ENCODE measurements at places on chromosomes 11 and 22.
A peak's percentile ranks its signal among the peaks of the same experiment; 100 is the strongest.

GRCh38 chr11:48031602-48032001 lies 51.2 kb downstream of the PTPRJ start:
- DNase-seq: no peak

DNA sequence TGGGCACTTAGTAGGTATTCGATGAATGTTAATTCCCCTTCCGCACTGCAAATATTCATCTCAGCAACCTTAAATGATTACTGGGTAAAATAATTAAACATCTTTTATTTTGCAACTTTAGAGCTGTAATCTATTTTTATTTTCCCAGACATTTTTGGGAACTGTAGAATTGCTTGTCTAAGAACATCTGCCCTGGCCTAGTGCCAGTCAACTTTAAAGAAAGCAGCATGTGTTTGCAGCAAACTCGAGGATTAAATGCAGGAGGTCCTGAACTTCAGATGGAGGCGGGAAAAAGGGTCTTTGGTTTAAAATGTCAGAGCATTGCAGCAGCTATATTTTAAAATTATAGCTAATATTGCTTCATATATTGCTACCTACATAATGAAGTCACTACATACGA lies 190.0 kb downstream of the PGR start:
- DNase-seq: no peak

DNA sequence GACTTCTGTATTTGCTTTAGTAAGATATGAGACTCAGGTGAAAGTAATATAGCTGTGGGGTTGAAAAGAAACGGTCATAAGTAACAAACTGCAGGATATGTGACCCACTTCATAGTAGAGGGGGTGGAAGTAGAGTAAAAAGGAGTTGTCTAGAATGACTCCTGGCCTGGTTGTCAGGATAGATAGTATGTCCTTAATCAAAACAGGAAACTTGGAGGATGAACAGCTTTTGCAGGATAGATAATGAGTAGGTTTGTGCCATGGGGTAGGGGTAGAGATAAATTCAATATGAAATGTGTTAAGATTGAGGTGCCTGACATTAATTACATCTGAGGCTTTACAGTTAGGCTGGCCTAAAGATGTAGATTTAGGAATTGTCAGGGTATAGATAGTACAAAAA lies 47.0 kb upstream of the B3GNT6 start:
- DNase-seq: no peak

- no peak for DNase-seq
Measured at GRCh38 chr11:933142-933851, 7.6 kb downstream of the AP2A2 start.

DNA sequence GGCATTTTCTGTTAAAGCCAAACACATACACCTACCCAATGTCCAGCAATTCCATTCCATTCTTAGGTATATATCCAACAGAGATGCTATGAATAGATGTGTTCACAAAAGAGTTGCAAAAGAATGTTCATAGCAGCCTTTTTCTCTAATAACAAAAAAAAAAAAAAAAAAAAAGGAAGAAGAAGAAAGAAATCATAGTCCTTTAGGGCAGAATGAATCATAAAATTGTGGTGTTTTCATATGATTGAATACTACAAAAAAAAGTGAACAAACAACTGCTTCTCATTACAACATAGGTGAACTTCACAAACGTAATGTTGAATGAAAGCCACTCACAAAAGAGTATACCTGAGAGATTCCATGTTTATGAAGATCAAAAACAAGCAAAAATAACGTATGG lies 66.8 kb upstream of the GRK3 start:
- DNase-seq: no peak

GRCh38 chr11:113204280-113204679 lies 110.1 kb upstream of the TTC12 start:
- no peak for DNase-seq

GRCh38 chr11:114346709-114347141 lies 50.5 kb downstream of the NNMT start:
- no peak for DNase-seq

DNA sequence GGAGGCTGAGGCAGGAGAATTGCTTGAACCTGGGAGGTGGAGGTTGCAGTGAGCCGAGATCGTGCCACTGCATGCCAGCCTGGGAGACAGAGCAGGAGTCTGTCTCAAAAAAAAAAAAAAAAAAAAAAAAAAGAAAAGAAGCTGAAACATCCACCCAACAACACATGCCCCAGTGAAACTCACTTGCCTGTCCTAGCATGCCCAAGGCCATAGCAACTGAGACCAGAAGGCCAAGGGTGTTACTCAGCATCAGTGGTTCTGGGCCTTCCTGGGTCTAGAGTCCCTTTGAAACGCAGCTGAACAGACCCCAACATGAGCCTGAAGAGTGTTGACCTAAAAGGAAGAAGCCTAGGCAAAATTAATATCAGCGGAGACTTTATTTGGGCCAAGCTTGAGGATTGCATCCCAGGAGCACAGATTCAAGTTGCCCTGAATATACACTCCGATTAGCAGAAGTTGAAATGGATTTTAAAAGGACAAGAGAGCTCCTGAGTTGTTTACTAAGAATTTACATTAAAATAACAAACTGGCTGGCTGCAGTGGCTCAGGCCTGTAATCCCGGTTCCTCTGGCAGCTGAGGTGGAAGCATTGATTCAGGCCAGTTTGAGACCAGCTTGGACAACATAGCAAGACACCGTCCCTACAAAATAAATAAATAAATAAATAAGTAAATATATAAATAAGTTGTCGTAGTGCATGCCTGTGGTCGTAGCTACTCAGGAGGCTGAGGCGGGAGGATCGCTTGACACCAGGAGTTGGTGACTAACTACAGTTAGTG lies 7.0 kb downstream of the PRDX5 start:
- no peak for DNase-seq

GRCh38 chr11:27582621-27583020 lies 76.1 kb upstream of the LIN7C start:
- no peak for DNase-seq

- no peak for DNase-seq
Measured at GRCh38 chr11:33691066-33691864, 9.4 kb downstream of the C11orf91 start.

DNA sequence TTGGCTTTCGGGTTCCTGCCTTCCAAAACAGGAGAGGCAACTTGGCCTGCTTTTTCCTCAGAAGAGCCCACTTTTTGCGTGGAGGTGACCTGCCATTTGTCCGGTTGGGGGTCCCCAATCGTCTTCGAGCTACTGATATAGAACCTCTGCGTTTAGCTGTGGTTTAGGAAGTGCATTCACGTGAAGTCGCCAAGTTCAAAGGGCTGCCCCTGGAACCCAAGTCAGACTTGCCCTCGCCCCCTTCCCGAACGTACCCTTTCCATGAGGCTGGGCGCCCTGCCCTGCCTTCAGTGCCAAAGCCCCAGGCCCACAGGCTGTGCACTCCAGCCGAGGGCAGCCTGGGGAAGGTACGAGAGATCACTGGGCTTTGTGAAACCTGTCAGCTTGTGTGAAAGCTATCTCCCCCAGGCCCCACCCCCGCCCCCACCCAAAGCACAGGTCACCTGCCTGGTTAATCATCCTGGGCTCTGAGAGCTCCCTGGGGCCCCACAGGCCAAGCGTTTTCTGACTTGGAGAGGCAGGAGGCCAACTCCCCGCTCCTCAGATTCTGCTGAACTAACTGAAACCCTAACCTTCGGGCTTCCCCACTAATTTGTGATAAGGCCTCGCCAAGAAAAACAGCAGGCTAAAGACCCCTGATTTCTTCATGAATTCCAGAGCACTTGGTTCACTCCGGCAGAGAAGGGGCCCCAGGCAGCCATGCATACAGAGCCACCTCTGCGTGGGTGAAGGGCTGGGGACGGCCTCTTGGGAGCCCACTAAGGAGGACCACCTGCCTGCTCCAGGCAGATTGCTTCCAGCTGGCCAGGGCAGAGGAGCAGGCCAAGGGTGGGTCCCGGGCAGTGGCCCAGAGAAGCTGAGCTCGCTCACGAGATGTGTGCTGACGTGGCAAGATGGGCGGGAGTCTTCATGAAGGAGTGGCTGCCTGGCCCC lies 25.8 kb upstream of the KCNQ1OT1 start:
- DNase-seq: peak; percentile 74

- DNase-seq: peak; percentile 61
Measured at GRCh38 chr11:133787379-133788141, 57.8 kb downstream of the SPATA19 start.

GRCh38 chr11:5339771-5340322 lies 3.5 kb downstream of the OR51B5 start:
- DNase-seq: no peak

DNA sequence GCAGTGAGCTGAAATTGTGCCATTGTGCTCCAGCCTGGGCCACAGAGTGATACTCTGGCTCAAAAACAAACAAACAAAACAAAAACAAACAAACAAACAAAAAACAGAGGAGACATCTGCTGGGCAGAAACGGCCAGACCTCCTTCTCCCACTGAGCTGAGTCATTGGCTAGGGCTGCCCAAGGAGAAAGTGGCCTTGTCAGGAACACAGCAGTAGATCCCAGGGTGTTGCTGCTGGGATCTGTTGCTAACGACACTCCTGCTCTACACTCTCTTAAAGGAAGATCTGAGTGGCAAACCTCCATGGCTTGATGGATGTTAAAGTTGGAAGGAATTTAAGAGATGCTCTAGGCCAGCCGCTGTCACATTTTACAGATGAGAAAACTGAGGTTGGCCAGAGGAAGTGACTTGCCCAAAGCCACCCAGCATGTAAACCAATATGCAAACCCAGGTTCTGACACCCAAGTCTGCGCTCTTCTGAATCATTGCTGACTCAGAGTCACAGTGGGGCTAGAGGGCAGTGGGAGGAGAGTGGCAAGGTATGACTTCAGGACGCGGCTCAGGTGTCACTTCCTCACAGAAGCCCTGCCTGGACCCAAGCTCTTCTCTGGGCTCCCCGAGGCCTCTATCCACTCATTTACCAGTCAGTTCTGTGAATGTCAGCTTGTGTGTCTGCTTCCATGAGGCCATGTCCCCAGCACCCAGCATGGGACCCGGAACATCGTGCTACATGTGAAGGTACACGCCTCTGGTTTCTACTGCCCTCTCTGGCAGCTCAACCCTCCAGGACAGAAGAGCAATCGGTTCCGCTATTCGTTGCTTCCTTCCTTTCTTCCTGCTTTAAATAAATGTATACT lies 11.3 kb upstream of the GDPD5 start:
- no peak for DNase-seq

GRCh38 chr22:41561335-41561734 lies 525 bp downstream of the CSDC2 start:
- no peak for DNase-seq

GRCh38 chr11:106202935-106203620 lies 125.6 kb downstream of the AASDHPPT start:
- DNase-seq: no peak

DNA sequence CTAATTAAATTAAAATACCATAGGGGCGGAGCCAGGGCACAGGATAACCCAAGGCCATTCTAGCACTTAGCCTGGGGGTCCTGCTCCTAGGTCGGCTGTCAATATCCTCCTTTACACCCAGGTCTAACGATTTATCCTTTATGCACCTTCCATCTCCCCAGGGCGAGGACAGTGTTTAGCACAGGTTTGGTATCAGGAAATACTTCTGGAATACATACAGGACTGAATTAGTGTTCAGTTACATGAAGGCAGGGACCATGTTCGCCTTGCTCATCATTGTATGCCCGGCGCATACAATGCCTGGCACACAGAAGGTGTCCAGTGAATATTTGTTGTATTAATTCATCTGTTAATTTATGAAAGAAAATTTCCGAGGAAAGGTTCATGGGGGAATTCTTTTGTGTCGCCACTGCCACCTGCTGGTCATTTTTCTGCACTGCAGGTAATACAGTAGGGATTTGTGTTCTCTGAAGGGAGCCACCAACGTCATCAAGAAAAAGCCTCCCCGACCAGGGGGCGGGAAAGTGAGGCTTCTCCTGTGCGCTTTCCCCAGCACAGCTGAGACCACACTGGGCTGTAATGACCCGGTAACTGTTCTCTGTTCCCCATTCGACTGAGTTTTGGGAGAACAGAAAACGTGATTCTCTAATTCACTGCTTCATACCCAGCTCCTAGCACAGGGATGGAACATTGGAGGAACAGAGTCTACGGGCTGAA lies 68.7 kb upstream of the ASPHD2 start:
- DNase-seq: peak; percentile 34

DNA sequence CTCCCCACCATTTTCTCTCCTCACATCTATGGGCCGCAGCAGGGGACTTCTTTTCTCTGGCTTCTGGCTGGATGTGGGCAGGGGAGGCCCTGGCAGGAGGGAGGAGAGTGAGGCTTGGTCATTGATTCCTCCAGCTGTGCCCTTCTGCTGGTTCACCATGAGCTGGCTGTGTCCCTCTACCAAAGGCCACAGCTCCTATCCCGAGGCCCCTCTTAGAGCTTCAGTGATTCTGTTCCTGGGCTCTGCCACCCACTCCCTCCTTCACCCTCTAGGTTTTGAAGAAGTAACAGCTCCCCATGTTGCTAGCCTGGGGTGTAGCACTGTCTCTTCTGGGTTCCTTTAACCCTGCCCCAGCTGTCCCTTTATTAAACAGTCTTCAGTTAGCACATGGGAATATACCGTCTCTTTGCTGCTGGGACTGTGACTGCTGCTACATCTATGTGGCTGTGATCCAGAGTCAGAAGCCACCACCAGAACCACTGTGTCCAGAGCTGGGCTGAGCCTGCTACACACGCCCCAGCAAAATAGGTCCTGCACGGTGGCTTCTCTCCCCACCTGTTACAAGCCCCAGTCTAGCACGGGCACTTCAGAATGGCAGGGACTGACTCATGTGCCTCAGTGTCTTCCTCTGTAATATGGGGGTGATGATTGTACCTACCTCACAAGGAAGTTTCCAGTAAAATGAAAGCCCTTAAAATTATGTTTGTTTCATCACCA lies 578 bp upstream of the PARVG start:
- no peak for DNase-seq

DNA sequence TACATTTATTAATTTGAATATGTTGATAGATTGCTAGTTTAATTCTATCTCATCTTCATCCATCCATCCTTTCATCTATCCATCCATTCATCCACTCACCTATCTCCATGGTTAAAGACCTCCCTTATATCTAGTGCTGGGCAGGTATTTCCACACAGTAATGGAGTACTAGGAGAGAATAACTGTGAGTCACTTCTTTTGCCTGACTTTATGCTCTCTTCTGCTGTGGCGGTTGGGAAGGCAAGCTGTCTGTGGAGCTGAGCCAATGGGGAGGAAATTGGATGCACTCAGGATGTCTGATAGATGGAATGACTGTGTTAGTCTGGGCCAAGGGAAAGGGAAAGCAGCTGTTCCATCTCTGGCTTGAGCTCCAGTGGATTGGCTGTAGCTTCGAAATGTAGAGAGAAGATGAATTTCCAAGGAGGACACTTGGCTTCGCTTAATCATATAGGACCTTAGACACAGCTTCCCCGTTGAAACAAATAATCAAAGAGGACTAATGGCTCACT lies 60.3 kb downstream of the NELL1 start:
- DNase-seq: no peak

DNA sequence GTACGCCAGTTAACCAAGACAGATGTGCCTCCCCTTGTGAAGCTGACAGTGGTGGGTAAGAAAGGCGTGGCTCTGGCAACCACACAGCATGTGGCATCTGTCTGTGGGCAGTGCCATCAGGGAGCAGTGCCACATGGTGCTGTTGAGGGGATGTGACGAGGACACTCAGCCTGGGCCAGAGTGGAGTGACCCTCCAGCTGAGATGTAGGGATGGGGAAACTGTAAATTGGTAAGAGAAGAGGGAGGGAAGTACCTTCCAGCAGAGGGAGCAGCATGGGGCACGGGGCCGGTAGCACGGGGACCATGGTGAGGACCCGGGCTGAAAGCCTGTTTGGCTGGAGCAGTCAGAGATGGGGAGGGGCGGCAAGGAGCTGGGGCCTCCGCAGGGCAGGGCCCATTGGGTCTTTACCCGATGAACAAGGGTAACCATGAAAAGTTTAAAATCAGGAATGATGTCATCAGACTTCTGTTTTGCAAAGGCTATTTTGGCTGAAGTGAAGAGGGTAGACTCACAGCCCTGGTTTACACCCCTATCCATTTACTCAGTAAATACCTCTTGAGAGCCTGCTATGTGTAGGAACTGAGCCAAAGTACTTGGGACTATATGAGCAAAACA lies 10.4 kb downstream of the TMPRSS6 start:
- DNase-seq: no peak

Data from left ventricle myocardium inferior (tissue), 1 donor.